ENCODE measurements at places on chromosomes 7 and 10. TPM values are rescaled to one million over a fixed set of nuclear protein-coding genes. Genes with fewer than 3 reads are reported as not detected.

Gene NEUROG3
- not detected for total RNA-seq

DNA sequence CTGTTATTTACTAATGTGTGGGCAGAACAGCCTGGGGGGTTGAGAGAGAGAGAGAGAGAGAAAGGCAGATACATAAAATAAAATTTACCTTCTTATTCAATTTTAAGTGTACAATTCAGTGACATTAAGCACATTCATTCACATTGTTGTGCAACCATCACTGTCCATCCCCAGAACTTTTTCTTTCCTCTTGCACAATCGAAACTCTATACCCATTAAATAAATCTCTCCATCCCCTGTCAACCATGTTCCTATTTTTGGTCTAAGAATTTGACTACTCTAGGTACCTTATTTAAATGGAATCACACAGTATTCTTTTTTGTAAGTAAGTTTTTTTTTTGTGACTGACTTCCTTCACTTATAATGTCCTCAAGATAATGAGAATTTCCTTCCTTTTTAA is 181.6 kb downstream of the SND1 start:
- H3K27ac ChIP-seq: no peak overlapping the region
- H3K36me3 ChIP-seq: peaks cover 1% of the 10 kb centered on the region
- H3K27me3 ChIP-seq: no peaks in the 10 kb centered on the region
- DNase-seq: no peak

Gene DYNC1I1
- 7.6 TPM for total RNA-seq

Gene ZC3HAV1
- total RNA-seq: 37.8 TPM

Gene CALY
- total RNA-seq: not detected

DNA sequence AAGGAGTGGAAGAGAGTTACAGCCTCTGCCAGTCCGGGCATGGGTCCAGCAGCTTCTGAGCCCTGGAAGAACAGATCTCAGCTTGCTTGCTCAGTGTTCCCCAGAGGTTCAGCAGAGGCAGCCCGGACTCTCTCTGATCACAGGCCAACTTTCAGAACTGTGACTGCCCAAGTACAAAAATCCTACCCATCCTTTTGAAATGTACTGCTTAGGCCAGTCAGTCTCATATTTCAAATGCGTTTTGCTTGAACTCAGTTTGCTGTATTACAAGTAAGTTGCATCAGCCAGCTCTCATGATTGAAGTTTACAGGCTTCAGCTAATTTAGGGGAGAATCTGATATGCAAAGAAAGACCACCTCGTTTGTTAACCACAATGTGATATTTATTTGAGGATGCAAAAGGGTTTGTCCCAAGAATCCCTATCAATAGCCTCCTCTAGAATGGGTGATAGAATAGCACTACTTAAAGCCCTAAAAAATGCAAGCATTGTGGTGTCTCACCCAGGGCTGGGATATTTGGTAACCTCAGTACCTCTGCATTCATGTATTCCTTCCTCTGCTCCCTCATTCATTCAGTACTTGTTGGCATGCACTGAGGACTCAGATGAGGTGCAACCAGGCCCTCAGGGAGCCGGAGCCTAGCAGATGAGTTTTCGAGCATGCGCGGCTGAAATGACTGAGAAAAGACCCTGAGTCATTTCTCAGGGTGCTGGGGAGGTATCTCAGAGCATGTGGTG is 7.0 kb downstream of the AIMP2 start:
- H3K4me3 ChIP-seq: no peak overlapping the region
- peaks cover 18% of the 10 kb centered on the region for H3K36me3 ChIP-seq
- H3K27ac ChIP-seq: no peak overlapping the region
- DNase-seq: peak; percentile 72

DNA sequence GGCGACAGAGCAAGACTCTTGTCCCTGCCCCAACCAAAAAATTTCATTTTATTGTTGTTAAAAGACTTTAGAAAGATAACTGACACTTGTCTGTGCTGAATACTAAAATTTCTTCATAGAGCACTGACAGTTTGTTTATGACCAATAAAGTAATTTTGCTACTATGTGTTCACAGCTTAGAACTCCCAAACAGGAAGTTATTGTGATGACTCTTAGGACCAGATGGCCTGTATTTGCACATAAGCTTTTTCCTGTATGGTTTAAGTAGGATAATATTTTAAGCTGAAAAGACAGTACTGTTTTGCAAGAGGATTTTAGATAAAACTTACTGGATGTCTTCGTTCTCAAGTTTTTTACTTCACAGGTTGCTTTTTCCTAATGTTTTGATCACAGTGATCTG is 80.7 kb downstream of the MMRN2 start:
- no peak overlapping the region for H3K4me3 ChIP-seq
- H3K27me3 ChIP-seq: no peaks in the 10 kb centered on the region
- no peaks in the 10 kb centered on the region for H3K4me1 ChIP-seq
- H3K27ac ChIP-seq: no peak overlapping the region
- H3K36me3 ChIP-seq: peaks cover 3% of the 10 kb centered on the region

GRCh38 chr10:119652361-119652730 is 1.2 kb downstream of the BAG3 start:
- H3K4me1 ChIP-seq: peaks cover 7% of the 10 kb centered on the region
- peak overlapping the region; percentile 98 for H3K4me3 ChIP-seq
- peak; percentile 86 for DNase-seq
- peak overlapping the region; percentile 96 for H3K27ac ChIP-seq

Gene ABHD11
- total RNA-seq: 22.2 TPM

GRCh38 chr7:134907639-134908038 is 78.7 kb upstream of the AGBL3 start:
- H3K4me3 ChIP-seq: no peak overlapping the region
- no peaks in the 10 kb centered on the region for H3K27me3 ChIP-seq
- H3K27ac ChIP-seq: peak overlapping the region; percentile 80
- peaks cover 12% of the 10 kb centered on the region for H3K4me1 ChIP-seq
- DNase-seq: no peak

DNA sequence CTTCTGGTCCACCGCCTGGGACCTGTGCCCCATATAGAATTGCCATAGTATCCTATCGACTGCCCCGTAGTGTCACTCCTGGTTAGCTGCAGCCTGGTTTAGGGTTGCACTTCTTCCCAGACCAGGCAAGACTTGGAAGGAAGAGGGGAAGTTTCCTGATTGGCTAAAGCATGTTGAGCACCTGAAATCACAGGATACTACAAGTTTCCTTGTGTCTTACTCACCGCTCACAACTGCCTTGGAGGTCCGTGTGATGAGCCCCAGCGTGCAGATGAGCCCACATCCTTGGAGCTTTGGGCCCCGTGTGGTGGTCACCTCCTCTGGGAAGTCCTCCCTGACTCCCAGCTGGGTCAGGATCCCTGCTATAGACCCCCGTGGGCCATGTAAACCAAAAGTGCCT is 73.9 kb upstream of the GTF2I start:
- H3K4me3 ChIP-seq: no peak overlapping the region
- H3K27me3 ChIP-seq: no peaks in the 10 kb centered on the region
- H3K36me3 ChIP-seq: peaks cover 2% of the 10 kb centered on the region
- H3K27ac ChIP-seq: no peak overlapping the region

DNA sequence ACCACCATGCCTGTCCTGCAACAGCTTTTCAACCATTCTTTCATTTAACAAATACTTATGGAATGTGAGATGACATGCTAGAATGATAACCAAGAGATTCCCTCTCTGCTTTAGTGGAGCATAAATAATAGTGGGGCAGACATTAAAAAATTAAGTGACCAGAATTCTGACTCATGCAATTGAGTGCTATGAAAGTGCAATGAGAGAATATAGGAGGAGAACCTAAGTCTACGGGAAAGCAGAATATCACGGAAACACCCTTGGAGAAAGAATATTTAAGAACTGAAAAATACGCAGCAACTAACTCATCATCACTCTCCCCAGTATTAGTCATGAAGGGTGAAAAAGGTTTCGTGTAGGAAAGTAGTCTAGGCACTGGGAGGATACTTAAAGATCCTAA is 7.1 kb downstream of the KIF5B start:
- H3K4me1 ChIP-seq: peaks cover 7% of the 10 kb centered on the region
- no peak overlapping the region for H3K4me3 ChIP-seq
- H3K36me3 ChIP-seq: peaks cover 21% of the 10 kb centered on the region

GRCh38 chr7:31948029-31948428 is 122.2 kb downstream of the PDE1C start:
- no peak overlapping the region for H3K4me3 ChIP-seq
- peak; percentile 12 for DNase-seq
- H3K27me3 ChIP-seq: no peaks in the 10 kb centered on the region
- H3K36me3 ChIP-seq: no peaks in the 10 kb centered on the region

- H3K4me1 ChIP-seq: no peaks in the 10 kb centered on the region
- no peaks in the 10 kb centered on the region for H3K27me3 ChIP-seq
- DNase-seq: no peak
- H3K27ac ChIP-seq: no peak overlapping the region
- no peak overlapping the region for H3K4me3 ChIP-seq
Observed at GRCh38 chr7:50806143-50806542, 23.4 kb upstream of the GRB10 start.

Gene GRM3
- 0.17 TPM for total RNA-seq

DNA sequence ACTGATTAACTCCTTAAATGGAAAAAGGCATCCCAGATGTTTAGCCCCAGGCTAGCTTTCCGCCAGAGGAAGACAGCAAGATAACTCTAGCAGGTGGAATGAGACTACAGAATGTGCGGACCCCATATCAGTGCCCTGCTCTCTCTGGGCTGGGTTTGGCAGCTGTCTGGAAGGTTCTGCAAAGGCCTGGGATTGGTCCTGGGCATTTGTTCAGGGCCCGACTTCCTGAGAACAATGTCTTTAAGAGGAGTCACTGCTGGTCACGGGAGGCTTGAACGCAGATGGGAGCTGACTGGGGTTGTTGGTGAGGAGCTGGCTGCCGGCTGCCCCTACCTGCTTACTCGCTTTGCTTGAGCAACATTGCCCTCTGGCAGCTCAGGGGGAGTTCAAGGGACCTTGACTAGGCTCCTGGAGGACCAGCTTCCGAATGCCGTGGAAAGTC is 130.6 kb upstream of the BTBD16 start:
- peaks cover 10% of the 10 kb centered on the region for H3K36me3 ChIP-seq
- peak overlapping the region; percentile 78 for H3K27ac ChIP-seq
- DNase-seq: no peak
- no peaks in the 10 kb centered on the region for H3K27me3 ChIP-seq
- H3K4me3 ChIP-seq: no peak overlapping the region

Gene PRSS1
- not detected for total RNA-seq
